ENCODE measurements at places on chromosomes 5 and 9.

GRCh38 chr9:138076650-138077009 is 199.0 kb downstream of the CACNA1B start:
- no peak for DNase-seq

GRCh38 chr9:105205787-105206495 is 38.5 kb upstream of the SLC44A1 start:
- DNase-seq = no peak

- no peak for DNase-seq
Observed at GRCh38 chr5:168407211-168407610, 79.1 kb upstream of the RARS1 start.

- no peak for DNase-seq
Observed at GRCh38 chr5:139915266-139915665, 119.7 kb downstream of the PSD2 start.

GRCh38 chr5:80072103-80073073 is 37.2 kb downstream of the THBS4 start:
- no peak for DNase-seq

GRCh38 chr9:86643946-86644674 is 289.9 kb upstream of the TUT7 start:
- no peak for DNase-seq

- DNase-seq = peak; percentile 67
Observed at GRCh38 chr5:112921026-112921832, 798 bp downstream of the REEP5 start.
